GM12878 (cell line): ENCODE measurements at places on chromosomes 12 and 14.

GRCh38 chr12:49367381-49368239 lies at the start of gene SPATS2:
SPATS2 (plus strand) TSS chr12:49367462; CDS start chr12:49461013, 93,551 bp downstream.
- H3K27ac ChIP-seq, result peak within 1 kb of the TSS; percentile 97
- H3K4me1 ChIP-seq, result peaks cover 16% of the 10 kb centered on the region
- H3K4me3 ChIP-seq, result peak within 1 kb of the TSS; percentile 89
- H3K27me3 ChIP-seq, result no peaks in the 10 kb centered on the region

GRCh38 chr14:32005628-32006027 lies 71.5 kb upstream of the ARHGAP5 start:
- no peaks in the 10 kb centered on the region for H3K36me3 ChIP-seq
- H3K27me3 ChIP-seq, result no peaks in the 10 kb centered on the region; the same call in 1 of the 2 replicates

DNA sequence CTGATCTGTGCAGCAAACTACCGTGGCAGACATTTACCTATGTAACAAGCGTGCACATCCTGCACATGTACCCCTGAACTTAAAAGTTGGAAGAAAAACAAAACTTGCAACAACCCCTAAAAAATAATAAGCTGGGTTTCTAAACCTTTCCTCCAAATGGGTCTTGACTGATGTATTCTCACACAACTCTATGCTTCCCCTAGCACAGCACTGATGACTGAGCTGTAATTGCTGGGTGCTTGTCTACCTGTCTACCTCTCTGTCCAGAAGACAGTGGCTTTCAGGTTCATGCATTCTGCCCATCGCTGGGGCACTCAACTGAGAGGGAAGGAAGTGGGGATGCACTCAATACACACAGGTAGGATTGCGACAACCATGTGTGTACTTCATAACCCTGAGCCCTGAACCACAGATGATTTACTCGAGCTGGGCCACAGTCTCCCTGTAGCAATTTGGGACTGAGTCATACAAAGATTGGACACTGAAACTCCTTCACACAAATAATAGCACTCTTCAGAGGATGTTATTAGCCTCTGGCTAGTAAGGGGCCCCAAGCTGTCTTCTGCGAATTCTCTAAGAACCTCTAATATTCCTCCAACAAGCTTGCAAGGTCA lies 44.8 kb upstream of the TMPO start:
- H3K4me3 ChIP-seq, result no peak overlapping the region
- no peaks in the 10 kb centered on the region for H3K27me3 ChIP-seq
- no peak overlapping the region for H3K27ac ChIP-seq

DNA sequence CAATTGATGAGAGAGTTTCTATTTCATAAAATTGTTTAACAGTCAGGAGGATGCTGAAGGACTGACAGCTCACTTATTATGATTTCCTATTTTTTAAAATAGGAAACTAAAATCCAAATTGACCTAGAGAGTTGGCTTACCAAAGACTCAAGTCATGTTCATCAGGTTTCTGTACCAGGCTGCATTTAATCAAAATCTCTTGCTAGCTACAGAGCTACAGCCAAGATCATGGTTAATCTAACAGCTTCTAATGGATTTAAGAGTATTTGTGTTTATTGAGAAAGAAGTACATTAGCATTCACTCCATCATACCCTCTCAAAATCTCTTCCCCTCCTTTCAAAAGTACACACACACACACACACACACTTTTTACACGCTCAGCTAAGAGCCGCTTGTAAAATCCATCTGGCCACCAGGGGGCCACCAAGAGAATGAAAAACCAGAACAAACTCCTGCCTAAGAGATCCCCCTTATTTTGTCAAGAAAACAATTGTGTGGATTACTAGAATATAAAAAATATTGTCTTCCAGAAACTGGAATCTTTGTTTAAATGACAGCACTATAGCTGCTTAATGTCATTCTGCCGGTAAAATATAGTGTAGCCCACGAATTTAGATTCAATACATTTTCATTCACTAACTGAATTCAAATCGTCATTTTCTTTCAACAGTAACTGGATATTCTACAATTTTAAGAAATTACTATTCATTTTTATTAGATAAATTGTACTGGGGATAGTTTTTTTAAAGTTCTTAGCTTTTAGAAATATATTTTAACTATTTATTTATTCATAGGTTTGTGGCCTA lies 334.0 kb downstream of the BTG1 start:
- no peaks in the 10 kb centered on the region for H3K4me1 ChIP-seq
- H3K27me3 ChIP-seq, result no peaks in the 10 kb centered on the region
- H3K36me3 ChIP-seq, result no peaks in the 10 kb centered on the region
- peak; percentile 40 for DNase-seq
- no peak overlapping the region for H3K4me3 ChIP-seq

GRCh38 chr12:25284024-25284423 lies 33.3 kb upstream of the KRAS start:
- H3K27ac ChIP-seq, result no peak overlapping the region
- DNase-seq, result no peak
- no peaks in the 10 kb centered on the region for H3K36me3 ChIP-seq
- H3K4me1 ChIP-seq, result no peaks in the 10 kb centered on the region
- no peaks in the 10 kb centered on the region for H3K27me3 ChIP-seq
- no peak overlapping the region for H3K4me3 ChIP-seq

DNA sequence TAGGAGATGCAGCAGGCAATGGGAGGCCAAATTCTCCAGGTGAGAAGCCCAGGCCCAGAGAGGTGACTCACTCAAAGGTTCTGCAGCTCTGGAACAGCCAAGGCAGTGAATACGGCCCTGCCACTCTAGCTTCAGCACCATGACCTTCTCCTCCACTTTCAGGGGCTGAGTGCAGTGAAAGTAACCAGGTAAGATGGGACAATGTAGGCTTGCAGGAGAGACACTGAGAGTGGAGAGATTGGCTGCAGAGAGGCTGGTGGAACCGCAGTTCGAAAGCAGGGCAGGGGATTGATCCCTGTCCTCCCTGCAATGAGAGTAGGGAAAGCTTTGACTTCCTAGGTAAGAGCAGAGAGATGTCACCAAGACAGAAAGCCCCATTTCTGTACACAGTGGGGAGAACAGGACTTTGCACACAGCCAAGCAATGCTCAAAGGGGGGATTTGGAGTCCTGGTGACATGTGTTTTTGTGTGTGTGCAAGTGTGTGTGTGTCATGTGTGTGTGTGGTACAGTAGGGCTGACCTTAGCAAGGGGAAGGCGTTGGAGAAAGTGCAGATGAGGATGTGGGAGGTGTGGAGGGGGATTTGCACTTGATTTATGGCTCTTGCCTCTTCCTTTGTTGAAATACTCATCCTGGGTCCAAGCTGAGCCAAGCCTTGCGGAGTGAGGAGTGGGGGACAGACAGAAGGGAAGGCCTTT lies 12.7 kb downstream of the DHRS2 start:
- H3K27me3 ChIP-seq, result no peaks in the 10 kb centered on the region
- H3K36me3 ChIP-seq, result no peaks in the 10 kb centered on the region
- H3K4me3 ChIP-seq, result no peak overlapping the region
- H3K4me1 ChIP-seq, result no peaks in the 10 kb centered on the region
- no peak for DNase-seq

- DNase-seq, result no peak
- H3K4me1 ChIP-seq, result no peaks in the 10 kb centered on the region
- H3K27ac ChIP-seq, result no peak overlapping the region
- no peak overlapping the region for H3K4me3 ChIP-seq
- no peaks in the 10 kb centered on the region for H3K27me3 ChIP-seq
- no peaks in the 10 kb centered on the region for H3K36me3 ChIP-seq
Observed at GRCh38 chr12:91327131-91327530, 144.5 kb upstream of the DCN start.

- no peaks in the 10 kb centered on the region; the same call in 1 of the 2 replicates for H3K4me1 ChIP-seq
- no peak for DNase-seq
- no peaks in the 10 kb centered on the region for H3K36me3 ChIP-seq
- no peaks in the 10 kb centered on the region; the same call in 1 of the 2 replicates for H3K27me3 ChIP-seq
Observed at GRCh38 chr12:104182144-104182543, 33.4 kb upstream of the TXNRD1 start.

GRCh38 chr12:43795716-43796280 lies 10.3 kb downstream of the TWF1 start:
- H3K36me3 ChIP-seq, result peaks cover 21% of the 10 kb centered on the region
- H3K4me3 ChIP-seq, result no peak overlapping the region
- no peak for DNase-seq
- H3K27me3 ChIP-seq, result no peaks in the 10 kb centered on the region
- no peaks in the 10 kb centered on the region for H3K4me1 ChIP-seq

GRCh38 chr12:79692860-79693577 lies 2.3 kb upstream of the PAWR start:
- 0 out of 2 replicates have a peak, but pooled peaks cover 5% of the 10 kb centered on the region for H3K4me1 ChIP-seq
- DNase-seq, result no peak
- H3K27me3 ChIP-seq, result no peaks in the 10 kb centered on the region
- H3K4me3 ChIP-seq, result no peak overlapping the region
